Tibial artery (tissue), 4 donors: ENCODE measurements at places on chromosomes 16 and 17.

DNA sequence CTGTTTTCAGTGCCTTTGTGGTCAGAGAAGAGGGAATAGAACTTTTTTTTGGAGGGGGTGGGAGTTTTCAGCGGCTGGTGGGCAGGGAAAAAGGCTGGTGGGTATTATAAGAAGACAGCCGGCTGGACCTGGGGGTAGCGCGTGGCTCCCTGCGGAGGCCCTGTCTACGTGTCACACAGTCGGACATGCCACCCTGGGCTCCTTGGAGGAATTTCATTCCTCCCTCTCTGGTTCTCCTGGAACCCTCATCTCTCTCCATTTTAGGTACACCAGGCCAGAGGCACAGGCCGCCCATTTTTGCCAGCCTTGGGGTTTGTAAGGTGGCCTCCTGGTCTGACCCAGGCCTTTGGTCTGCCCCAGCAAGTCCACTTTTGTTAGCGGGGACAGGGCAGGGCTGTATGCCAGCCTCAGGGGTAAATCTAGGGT, 908 bp downstream of the FKBP10 start:
- no peak for DNase-seq

DNA sequence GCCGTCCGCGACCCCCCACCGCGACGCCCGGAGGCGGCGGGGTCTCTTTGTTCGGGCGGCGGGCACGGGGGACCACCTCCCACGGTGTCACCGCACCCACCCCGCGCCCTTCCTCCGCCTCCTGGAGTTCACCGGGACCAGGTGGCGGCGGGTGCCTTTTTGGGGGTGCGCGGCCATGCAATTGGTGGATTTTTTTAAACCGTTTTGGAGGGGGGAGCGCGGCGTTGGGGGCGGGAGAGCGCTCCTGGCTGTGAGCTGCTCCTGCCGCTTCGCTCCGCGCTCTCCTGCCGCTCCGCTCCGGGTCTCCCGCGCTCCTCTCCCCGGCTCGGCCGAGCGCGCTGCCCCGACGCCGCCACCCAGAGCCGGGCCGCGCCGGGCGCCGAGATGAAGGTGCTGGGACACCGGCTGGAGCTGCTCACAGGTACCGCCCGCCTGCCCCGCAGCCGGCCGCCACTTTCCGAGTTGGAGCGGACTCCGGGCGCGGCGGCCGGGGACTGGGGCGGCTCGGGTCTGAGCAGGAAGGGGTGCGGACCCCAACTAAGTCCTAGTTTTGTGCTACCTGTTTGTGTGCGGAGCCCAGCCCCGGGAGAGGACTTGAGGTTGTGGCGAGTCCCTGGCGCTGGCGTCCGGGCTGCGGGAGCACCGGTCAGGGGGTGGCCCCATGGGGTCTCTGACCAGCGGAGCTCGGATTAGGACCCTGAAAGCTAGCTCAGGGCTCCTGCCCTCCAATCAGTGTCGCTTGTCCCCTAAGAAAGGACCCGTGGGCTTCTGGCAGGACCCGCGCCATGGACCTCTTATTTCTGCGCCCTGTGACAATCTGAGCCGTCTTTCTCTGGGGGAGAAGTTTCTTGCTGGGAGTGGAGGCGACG, 35.7 kb upstream of the NDRG4 start:
- no peak for DNase-seq

DNA sequence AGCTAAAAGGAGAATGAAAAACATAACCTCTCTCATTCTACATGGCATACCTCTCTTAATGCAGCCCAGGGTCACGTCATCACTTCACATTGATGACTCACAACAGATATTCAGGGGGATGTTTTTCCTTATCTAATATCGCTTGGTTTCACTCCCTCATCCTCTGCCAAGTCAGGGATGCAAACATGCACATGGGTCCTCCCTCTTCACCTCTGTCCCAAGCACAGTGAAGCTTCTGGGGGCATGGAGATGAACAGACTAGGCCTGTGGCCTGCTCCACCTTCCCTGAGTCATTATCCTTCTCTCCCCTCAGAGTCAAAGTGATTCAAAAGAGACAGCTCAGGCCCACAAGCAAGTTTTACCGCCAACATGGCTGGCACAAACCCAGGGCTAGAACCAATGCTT, 2.3 kb upstream of the MT2A start:
- peak; percentile 81 for DNase-seq

DNA sequence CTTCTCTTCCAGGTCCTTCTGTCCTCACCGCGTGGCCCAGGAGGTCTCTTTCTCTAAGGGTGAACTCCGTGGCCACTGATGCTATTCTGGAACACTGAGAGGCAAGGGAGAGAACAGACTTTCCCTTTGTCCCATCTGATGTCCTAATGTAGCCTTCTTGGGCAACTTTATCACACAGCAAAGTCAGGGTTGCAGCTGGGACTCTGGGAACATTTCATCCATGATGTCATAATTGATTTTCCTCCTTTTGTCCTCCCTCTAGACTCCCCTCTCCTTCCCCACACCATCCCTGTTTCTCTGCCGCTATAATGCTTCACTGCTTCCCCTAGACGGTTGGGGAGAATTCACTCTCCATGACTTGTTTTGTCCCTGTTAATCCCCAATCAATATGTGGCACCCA, 201.0 kb downstream of the SHISA9 start:
- no peak for DNase-seq

- peak; percentile 84 for DNase-seq
Observed at GRCh38 chr17:55717898-55718735, 4.5 kb downstream of the TMEM100 start.

DNA sequence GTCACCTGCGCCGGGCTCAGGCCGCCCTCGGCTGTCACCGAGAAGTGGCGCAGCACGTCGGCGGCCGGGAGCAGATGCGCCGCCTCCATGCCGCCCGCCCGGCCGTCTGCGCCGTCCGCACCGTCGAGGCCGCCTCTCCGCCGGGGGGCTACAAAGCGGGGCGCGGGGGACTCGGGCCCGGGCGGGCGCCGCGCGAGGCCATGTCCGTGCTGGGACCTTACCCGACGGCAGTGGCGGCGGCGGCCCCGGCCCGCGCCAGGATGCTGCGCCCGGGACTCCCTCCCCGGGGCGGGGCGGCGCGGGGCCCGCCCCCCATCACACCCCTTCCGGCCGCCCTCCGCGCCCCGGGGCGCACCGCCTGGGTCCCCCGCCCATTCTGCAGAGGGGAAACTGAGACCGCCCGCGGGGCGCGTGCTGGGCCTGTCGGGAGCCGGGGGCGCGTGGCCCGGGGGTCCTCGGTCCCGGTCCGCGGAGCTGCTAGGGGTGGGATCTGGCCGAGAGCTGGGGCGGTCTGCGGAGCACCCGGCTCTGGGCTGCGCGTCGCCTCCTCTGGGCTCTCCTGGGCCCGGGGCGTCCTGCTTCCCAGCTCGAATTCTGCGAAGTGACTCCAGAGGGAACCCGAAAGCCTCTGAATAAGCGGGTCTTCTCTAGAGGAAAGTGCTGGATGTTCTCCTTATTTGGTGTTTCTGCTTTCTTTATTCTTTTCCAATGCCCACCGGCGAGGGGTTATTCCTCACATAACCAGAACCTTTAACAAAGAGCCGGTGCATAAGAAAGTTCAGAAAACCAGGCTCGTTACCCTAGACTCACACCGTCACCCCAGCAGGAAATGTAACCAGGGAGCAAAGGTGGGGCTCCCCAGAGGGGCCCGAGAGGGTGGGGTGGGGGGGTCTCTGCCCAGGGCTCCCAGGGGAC, at the start of gene ATP2A3:
Gene ATP2A3 (minus strand): TSS at position 235 of the 915 bp plus-strand sequence. CDS start 146 bp downstream, at position 89.
- DNase-seq: no peak

DNA sequence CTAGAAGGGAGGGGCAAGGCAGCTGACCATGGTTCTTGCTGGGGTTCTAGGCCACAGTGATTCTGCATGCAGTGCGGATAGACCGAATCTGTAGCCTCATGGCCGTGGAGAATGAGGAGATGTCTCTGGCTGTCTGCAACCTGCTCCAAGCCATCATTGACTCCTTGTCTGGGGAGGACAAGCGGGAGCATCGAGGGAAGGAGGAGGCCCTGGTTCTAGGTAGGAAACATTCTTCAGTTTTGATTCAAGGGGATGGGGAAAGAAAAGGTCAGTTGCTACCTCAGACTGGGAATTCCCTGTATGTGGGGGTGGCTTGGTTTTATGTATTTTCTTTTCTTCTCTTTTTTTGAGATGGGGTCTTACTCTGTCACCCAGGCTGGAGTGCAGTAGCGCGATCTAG, 7.6 kb downstream of the UNC45B start:
- no peak for DNase-seq

- no peak for DNase-seq
Observed at GRCh38 chr16:28013392-28013791, 50.1 kb downstream of the GSG1L start.

- no peak for DNase-seq
Observed at GRCh38 chr17:19330271-19330670, 32.3 kb downstream of the B9D1 start.
